ENCODE measurements at places on chromosomes 5 and 9. TPM values are rescaled to one million over a fixed set of nuclear protein-coding genes. Genes with fewer than 3 reads are reported as not detected.

The SPINK6 gene
- not detected for total RNA-seq

The MPDZ gene
- 32.8 TPM for total RNA-seq

The HABP4 gene
- 11.7 TPM for total RNA-seq

The HTR1A gene
- not detected for total RNA-seq

The POLR3G gene
- total RNA-seq = 16.7 TPM

The CARD6 gene
- 21.7 TPM for total RNA-seq

The TCF7 gene
- 0.20 TPM for total RNA-seq

The GLRA1 gene
- total RNA-seq = not detected
